ENCODE measurements at places on chromosomes 6 and 20.

DNA sequence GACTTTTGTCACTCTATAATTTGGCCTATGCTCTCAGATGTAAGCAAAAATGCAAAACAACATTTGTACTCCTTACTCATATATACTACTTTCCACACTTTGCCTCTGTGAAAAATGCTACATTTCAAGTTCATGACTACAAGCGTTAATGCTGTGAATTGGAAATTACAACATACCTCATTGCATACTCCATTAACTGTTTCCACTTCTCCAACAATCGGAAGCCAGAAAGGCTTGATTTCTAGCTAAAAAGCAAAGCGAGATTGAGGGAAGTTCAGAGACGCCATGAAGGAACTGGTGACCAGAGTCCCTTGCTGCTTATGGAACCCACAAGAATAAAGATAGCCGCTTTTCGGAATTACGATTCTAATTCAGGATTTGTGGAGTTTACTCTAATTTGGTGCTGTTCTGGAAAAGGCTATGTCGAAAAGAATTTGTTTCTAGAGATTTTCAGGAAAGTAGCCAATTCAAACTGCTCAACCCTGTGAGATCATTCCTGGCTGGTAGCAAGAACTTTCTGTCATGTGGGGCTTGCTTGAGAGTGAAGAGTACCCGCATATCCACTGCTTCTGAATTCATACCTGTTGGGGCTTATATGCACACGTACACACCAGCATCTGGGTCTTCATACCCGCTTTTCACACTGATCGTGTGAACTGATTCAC, 98.0 kb upstream of the CITED2 start:
- DNase-seq = peak; percentile 46

GRCh38 chr6:2072453-2072852, 173.0 kb downstream of the GMDS start:
- DNase-seq = peak; percentile 43

- DNase-seq = no peak
Measured at GRCh38 chr6:167047554-167047953, 48.4 kb downstream of the CEP43 start.

DNA sequence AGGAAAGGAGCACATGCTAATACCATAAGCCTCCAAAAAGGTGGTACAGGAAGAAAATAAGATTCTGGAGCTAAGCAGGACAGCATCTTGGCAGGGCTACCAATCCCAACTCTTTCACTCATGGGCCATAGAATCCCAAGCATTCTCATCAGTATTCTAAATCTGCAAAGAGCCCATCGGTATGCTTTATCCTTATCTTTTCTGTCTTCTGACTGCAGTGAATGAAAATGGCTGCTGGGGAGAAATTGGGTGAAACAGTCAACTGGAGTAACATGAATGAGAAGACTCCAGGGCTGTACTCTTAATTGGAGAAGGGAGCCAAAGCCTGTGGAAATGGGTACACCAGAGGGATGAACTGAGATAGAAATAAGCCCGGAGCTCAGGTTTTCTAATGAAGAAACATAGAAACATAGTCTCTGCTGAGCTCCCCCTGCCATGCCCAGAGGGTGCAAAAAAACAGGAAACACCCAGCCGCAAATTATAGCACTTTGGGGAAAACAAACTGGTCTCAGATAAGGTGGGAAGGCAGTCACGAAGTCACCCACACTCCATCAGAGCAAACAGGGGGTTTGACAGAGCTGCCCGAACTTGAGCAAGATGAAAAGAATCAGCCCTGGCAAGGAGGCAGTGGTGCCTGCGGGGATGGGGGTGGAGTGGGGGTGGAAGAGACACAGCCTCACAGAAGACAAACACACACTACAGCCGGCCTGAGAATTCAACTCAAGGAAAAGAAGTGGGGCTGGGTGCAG, 35.4 kb upstream of the E2F3 start:
- DNase-seq = no peak

DNA sequence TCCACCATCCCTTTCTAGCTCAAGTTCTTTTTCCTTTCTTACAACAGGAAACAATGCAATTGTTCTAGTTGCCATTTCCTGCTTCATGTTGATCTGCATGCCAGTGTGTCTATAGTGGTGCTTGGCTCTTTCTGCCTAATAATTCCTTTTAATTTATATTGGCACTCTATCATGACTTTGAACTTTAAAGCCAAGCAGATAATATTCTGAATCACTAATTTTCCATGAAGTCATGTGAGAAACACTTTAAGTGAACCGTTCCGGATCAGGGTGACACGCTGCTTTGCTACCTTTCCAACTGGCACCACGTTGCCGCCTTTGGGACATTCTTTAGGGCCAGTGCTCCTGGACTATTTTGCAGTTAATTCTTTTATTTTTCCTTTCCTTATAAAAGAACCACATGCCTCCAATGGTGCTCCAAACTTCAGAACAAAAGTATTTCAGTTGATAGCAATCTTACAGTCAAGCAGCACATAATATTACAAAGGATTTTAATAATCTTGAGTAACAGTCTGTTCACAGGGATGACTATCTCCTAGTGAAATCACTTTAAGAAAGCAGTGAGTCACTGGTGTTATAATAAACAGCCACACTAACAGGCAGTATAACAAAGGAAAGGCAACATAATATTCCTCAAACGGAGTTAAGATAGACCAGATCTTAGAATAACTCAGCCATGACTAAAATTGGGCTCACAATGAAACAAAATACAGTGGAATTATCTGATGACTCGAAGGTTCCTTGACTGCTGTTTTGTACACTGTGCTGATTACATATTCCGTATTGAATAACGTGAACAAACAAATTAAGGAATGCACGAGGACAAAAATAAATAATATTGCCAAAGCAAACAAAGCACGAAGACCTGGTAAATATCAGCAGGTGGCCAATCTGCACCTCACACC, 19.0 kb upstream of the BLOC1S5 start:
- DNase-seq = peak; percentile 89

- DNase-seq = peak; percentile 66
Measured at GRCh38 chr6:16803294-16804200, 42.3 kb upstream of the ATXN1 start.

GRCh38 chr6:115612796-115613479, 447.8 kb downstream of the FRK start:
- no peak for DNase-seq

DNA sequence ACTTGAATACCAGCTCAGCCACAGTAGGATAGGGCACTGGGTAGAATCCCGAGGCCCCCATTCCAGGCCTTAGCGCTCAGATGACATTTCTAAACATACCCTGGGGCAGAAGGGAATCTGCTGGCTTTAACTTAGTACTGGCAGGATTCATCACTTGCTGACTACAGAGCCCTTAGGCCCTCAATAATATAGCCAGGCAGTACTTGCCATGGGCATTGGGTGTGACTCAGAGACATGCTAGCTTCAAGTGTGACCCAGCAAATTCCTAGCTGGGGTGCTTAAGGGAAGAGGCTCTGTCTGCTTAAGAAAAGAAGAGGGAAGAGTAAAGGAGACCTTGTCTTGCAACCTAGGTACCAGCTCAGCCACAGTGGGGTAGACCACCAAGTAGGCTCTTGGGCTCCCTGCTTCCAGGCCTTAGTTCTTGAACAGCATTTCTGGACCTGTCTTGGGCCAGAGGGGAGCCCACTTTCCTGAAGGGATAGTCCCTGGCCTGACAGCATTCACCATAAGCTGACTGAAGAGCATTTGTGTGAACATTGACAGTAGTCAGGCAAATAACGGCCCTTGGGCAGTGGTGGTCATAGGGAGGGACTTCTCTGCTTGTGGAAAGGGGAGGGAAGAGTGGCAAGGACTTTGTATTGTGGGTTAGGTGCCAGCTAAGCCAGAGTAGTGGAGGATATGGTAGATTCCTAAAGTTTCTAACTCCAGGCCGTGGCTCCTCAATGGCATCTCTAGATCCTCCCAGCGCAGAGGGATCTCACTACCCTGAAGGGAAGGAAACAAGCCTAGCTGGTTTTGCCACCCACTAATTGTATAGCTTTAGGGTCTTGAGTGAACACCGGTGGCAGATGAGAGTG, 48.5 kb upstream of the HACE1 start:
- no peak for DNase-seq

GRCh38 chr20:32474967-32475811, 109.9 kb downstream of the NOL4L start:
- DNase-seq = peak; percentile 98

- no peak for DNase-seq
Measured at GRCh38 chr20:61748376-61748775, 317.3 kb downstream of the TAF4 start.

DNA sequence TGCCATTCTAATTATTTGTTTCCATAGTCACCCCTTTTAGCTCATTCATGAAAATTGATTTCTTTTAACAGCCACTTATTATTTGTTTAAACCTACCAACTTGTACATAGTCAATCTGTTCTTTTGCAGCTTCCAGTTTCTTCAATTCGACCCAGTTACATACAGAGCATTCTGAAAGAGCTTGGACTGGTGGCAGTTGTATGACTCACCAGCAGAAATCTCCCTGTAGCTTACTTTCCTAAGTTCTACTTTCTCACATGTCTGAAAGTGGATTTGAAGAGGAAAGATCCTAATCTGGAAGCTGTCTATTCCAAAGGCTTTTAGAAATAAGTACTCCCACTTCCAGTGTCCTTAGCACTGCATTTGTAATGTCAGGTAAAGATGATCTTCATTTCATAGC, 447.9 kb downstream of the HTR1B start:
- peak; percentile 54 for DNase-seq

DNA sequence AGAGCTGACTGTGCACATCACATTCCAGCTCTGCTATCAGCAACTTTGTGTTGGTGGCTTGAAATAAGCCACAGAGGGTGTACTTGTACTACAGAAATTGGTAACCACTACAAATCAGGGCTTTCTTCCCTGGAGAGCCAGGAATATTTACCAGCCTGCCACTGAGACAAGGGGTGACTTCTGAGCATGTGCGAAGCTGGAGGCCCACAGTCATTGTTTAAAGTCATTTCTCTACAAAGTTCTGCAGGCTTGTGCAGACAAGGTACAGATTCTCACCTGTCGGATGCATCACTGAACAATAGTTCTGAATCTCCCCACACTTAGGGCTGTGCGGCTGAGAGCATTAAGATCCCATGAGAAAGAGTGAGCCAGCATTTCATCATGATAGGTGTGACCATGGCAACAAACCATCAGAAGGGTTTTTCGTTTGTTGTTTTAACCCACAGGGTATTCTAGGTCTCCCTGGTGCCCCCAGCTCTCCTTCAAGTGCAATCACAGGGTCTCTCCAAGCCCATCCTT, 292.8 kb downstream of the CDC5L start:
- DNase-seq = no peak

GRCh38 chr20:34904202-34904621, 27.8 kb downstream of the ACSS2 start:
- peak; percentile 11 for DNase-seq

DNA sequence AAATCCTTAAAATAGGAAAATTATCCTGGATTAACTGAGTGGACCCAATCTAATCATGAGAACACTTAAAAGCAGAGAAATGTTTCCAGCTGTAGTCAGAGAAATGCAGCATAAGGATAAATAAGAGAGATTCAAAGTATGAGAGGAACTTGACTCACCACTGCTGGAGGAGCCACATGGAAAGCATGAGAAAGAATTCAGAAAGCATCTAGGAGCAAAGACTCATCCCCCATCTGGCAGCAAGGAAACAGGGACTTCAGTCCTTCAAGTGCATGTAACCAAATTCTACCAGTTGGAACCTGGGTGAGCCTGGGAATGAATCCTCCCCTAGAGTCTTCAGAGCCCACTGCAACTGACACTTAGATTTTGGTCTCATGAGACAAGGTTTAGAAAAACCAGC, 33.7 kb downstream of the RNF146 start:
- peak; percentile 77 for DNase-seq
